Heart left ventricle (tissue), 16 donors: ENCODE measurements at places on chromosomes 13 and 19. TPM values are rescaled to one million over a fixed set of nuclear protein-coding genes. Genes with fewer than 3 reads are reported as not detected.

GRCh38 chr13:40189898-40190630, 476.4 kb downstream of the FOXO1 start:
- H3K36me3 ChIP-seq, result no peaks in the 10 kb centered on the region
- H3K27ac ChIP-seq, result peak overlapping the region; percentile 82
- peaks cover 24% of the 10 kb centered on the region for H3K4me1 ChIP-seq
- H3K4me3 ChIP-seq, result no peak overlapping the region
- no peaks in the 10 kb centered on the region for H3K27me3 ChIP-seq
- DNase-seq, result no peak

GRCh38 chr19:31332096-31332495, 17.1 kb downstream of the TSHZ3 start:
- DNase-seq, result no peak
- no peak overlapping the region for H3K27ac ChIP-seq
- no peak overlapping the region for H3K4me3 ChIP-seq
- H3K27me3 ChIP-seq, result no peaks in the 10 kb centered on the region
- no peaks in the 10 kb centered on the region for H3K4me1 ChIP-seq

The TEX101 gene
- not detected for total RNA-seq

The APOE gene
- 83.9 TPM for total RNA-seq
